NCI-H446 (cell line): ENCODE measurements at places on chromosomes 13 and 19.
A peak's percentile ranks its signal among the peaks of the same experiment; 100 is the strongest.

- no peak for DNase-seq
Measured at GRCh38 chr19:6773323-6773931, 919 bp downstream of the VAV1 start.

GRCh38 chr13:48675247-48675646 lies 21.5 kb downstream of the CYSLTR2 start:
- no peak for DNase-seq

DNA sequence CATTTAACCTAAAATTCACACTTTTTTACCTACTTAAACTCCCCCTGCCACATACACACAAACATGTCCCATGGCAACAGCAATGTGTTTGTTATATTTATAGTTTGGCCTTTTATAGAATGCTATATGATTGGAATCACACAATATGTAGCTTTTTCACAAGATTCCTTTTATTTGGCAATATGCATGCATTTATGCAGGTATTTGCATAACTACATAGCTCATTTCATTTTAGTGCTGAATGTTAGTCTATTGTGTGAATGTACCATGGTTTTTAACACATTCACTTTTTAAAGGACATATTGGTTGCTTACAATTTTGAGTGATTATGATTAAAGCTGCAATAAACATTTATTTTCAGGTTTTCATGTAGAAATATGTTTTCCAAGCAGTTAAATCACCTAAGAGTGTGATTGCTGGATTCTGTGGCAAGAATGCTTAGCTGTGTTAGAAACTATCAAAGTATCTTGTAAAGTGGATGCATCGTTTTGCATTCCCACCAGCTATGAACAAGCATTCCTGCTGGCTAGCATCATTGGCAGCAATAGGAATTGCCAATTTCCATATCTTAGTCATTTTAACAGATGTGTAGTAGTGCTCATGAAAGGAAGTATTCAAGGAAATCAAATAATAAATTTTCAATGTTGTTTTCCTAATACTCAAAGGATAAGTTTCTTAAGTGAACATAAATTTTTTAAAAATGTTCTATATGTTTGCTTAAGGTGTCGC lies 557.0 kb downstream of the SLITRK1 start:
- DNase-seq, result no peak

GRCh38 chr19:539429-540030 lies 4.3 kb upstream of the GZMM start:
- DNase-seq, result no peak

DNA sequence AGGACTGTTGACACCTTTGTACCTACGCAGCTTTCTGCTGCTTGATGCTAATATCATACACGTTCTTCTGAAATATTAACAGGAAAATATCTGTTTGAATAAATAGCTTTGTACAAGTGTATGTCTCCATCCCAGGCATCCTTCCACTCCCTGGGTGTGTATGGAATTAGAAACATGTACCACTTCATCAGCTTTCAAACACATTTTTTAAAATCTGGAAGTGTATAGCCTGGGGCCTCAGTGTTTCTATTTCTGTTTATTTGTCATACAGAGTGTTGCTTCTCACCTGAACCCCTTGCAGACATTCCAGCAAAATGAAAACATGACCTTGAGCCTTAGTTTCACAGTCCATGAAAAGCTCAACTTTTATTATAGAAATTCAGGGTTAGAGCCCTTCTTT lies 168.6 kb downstream of the ITGBL1 start:
- DNase-seq, result no peak

GRCh38 chr19:21432590-21432989 lies 35.7 kb downstream of the ZNF493 start:
- no peak for DNase-seq

GRCh38 chr19:17866964-17867486 lies 4.7 kb upstream of the SLC5A5 start:
- DNase-seq, result no peak

DNA sequence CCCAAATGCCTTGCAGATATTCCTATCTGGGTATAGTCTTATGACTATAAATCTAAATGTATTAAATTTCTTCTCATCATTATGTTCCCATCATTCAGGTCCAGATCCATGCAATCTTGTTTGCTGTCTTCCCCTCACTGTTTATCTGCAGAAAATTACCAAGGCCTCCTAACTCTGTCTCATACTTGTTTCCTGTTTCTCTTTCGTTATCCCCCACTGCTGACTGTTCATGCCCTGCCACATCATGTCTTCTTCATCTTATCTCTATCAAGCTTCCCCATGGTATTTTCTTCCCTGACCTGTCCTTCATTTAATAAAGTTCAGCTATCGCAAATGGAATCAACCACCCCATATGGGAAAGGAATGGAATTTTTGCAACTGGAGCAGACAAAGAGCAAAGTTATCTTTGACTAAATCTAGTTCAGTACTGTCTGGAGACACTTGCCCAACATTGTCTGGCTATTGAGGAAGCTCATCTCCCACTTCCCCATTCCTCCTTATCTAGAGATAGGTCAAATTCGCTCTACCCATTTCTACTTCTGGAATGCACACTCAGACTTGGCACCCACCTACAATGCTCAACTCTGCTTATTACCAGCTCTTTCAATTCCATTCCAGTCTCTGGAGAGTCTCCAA lies 1358.1 kb downstream of the EFNB2 start:
- DNase-seq, result peak; percentile 37
